Hematopoietic multipotent progenitor cell (in vitro differentiated cells): ENCODE measurements at places on chromosomes 3 and 15.

DNA sequence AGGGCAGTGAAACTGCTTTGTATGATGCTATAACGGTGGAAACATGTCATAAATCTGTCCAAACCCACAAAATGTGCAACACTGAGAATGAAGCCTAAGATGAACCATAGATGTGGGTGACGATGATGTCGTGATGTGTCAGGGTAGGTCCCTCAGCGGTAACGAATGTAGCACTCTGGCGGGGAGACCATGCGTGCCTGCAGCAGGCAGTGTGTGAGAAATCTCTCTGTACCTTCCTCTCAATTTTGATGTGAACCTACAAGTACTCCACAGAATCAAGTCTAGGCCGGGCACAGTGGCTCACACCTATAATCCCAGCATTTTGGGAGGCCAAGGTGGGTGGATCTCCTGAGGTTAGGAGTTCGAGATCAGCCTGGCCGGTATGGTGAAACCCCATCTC is 268.2 kb upstream of the LYSMD4 start:
- no peak for DNase-seq

- no peak for DNase-seq
These were observed 241.9 kb upstream of the ST8SIA2 start for GRCh38 chr15:92151741-92152140.

DNA sequence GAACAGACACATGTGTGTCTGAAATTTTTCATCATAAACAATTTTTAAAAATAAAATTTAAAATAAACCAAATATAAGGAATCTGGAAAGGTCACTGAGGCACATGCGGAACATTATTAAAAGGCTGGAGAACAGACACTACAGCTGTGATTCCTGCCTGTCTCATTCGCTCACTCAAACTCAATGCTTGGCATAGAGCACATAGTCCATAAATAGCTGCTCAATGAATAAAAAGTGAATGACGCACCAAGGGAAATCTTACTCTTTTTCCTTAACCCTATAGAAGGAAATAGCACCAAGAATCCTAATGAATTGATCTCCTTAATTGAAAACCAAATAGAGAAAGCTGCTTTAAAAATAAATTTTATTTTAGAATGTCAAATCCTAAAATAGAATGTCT is 98.4 kb downstream of the FSIP1 start:
- DNase-seq: no peak

GRCh38 chr15:42123546-42123945 is 29.2 kb upstream of the PLA2G4D start:
- no peak for DNase-seq

DNA sequence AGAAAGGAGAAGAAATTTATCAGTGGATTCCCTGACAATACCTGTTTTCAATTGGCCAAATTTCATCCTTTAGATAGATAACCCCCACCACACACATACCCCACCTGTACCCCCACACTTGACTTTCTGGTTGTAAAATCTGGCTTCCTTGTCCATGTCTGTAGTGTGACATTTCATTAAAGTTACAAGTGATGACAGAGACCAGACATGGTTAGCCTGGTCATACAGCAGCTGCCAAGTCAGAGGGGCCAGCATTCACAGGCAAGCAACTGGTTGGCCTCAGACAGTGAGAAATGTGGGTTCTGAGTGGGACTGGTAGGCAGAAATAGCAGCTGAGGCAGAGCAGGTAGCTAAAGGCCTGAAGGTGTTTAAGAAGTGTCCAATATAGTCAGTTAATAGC is 238.6 kb upstream of the SOX14 start:
- no peak for DNase-seq

DNA sequence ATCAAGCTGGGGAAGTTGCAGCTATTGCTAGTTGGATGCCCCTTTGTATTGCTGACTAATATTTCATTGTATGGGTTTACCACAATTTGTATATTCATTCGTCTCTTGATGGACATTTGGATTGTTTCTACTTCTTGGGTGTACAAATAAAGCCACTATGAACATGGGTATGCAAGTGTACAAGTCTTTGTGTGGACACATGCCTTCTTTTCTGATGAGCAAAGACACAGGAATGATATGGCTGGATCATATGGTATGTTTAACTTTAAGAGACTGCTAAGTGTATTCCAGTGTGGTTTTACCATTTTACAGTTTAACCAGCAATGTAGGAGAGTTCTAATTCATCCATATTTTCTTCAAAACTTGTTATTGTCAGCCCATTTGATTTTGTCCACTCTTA is 32.2 kb downstream of the NECTIN3 start:
- DNase-seq: no peak

- no peak for DNase-seq
These were observed 98.0 kb upstream of the TLE3 start for GRCh38 chr15:70195587-70196305.

DNA sequence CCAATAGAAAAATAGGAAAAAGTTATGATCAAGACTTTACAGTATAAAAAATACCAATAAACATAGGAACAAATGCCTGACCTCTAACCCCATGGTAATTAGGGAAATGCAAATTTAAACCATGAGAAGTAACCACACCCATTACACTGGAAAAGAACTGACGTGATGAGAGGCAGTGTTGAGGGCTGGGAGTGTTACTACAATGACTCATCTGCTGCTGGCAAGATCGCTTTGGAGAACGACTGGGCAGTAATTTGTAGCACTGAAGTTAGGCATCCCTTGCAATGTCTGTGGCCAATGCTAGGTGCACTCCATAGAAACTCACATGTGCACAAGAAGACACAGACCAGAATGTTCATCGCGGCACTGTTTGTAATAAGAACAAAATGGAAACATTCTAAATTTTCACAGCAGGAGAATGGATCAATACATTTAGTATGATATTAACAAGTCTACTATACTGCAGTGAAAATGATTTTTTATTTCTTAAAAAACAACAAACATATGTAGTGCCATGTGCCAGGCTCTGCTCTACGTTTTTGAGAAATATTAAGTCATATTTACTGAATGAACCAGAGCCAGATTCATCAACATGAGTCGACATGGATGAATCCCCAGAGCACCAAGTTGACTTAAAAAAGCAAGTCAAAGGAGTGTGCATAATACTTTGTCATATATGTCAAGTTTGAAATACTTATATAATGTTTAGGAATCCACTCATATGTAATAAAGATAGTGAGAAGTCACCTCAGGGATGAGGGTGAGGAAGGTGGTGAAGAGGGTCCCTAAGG is 37.6 kb upstream of the EPHB3 start:
- DNase-seq: no peak

DNA sequence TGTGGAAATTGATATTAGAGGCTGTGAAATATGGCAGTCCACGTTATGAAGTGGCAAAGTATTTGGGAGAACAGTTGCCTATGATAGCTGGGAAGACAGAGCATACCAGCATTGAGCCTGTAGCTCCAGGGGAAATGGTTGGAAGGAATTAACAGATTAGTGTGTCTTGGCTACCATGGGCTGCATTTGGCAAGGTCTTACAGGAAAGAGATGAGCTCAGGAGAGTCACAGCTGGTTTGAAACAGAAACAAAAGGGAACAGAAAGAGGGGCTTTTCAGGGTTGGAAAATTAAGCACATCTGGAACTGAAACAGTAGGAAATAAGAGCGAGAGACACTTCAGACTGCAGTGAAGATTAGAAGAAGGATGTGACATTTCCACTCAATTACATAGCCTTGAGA is 141.7 kb downstream of the FBLN2 start:
- DNase-seq: no peak

DNA sequence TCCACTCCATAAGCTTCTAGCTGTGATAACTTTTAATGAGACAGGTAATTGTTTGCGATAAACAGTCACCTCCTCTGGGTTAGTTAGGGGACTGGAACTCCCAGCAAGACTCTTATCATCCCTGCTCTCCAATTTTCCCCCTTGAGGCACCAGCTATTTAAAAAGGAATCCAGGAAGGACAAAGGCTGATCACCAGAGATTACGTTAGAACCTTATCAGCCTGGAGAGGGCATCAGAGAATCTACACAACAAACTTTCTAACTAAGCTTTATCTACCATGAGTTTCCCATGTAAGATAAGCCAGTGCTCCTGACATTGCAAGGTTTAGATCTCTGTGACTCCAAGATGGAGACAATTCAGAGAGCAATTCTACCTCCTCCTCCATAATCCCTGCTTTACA is 31.3 kb downstream of the GPR176 start:
- no peak for DNase-seq

DNA sequence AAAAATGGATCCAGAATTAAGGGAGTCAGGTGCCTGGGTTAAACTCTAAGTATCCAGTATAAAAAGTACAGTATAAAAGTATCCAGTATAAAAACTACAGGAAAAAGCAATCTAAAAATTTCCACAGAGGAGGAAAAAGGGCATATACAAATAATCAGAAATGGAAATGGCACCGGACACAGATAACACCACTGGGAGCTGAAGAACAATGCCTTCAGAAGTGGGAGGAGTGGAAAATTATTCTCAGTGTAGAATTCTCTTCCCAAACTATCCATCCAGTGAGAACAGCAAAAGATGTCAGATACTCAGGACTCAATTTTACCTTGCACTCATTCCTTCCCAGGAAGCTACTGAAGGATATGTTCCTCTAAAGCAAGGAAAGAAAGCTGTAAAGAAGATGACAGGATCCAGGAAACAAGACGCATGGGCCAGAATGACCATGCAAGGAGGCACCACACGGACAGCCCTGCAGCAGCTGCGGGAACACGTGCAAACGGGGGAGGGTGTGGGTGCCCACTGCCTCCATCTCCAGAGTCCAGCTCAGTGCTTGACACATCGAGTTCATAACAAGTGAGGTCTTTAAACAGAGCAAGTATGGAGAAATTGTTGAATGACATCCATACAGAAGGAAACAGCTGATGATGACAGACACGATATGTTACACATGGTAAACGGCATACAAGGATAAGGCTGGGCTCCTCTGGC is 68.5 kb downstream of the CHSY1 start:
- no peak for DNase-seq

- no peak for DNase-seq
These were observed 127.5 kb upstream of the PLXNA1 start for GRCh38 chr3:126855374-126855773.

GRCh38 chr3:11099306-11099705 is 55.0 kb upstream of the HRH1 start:
- DNase-seq: no peak

- no peak for DNase-seq
These were observed 11.9 kb downstream of the FYCO1 start for GRCh38 chr3:45983770-45984169.

- no peak for DNase-seq
These were observed 147.5 kb downstream of the AKAP13 start for GRCh38 chr15:85527895-85528294.

GRCh38 chr3:170635385-170635735 is 49.5 kb upstream of the SLC7A14 start:
- DNase-seq: no peak

DNA sequence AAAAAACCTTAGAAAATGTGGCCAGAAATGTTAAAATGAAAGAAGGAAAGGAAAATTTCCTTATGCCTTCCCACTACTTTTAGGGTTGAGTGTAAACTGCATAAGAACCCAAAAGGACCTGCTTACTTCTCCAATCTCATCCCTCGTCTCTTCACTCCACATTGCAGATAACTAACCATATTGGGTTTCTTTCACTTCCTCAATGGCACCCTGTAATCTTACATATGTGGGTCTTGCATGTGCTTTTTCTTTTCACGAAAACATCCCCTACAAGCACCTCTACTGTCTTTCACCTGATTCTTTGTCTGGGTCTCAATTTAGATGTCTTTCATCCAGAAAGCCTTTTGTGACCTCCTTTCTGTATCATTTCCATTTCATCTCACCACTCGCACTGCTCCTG is 23.1 kb downstream of the EOMES start:
- DNase-seq: no peak

GRCh38 chr15:42849836-42850235 is 70.7 kb downstream of the TTBK2 start:
- DNase-seq: no peak

DNA sequence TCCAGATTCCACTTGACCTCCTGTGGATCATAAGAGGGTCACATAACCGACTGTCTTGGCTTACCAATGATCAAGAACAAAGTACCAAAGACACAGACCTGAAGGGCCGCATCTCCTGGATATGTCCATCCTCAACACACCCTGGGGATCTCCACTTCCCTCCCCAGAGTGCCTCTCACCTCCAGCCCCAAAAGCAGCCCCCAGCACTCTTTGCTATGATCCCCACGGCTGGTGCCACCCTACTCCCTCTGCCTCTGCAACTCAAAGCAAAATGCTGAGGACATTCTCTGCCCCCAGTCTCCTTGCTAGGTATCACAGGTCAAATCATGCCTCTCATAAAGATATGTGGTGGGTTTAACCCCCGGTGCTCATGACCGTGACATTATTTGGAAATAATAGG is 32.7 kb downstream of the SLCO2A1 start:
- DNase-seq: no peak

GRCh38 chr3:174439331-174440252 is 419.5 kb upstream of the NAALADL2 start:
- DNase-seq: peak; percentile 65
